ENCODE measurements at places on chromosomes 4 and X. TPM values are rescaled to one million over a fixed set of nuclear protein-coding genes. Genes with fewer than 3 reads are reported as not detected.

- no peak for DNase-seq
These were observed 49.8 kb downstream of the TMEM144 start for GRCh38 chr4:158259955-158260575.

DNA sequence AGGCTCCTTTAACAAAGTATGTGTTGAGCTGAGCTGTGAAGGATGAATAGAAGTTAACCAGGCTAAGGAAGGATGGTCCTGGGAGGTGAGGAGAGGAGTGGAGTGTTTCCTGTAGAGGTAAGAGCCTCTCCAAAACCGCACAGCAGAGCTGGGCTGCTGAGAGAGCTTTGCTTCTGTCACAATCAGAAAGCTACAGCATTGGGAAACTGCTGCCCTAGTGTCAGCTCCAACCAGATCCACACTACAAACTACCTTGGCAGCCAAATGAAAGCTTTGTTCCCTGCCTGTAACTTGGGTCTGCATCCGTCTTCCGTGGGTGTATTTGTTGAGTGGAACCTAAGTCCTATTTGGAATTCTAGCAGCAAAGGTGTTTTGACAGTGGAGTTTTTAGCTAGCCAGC lies 91.8 kb downstream of the REPS2 start:
- no peak for DNase-seq

DNA sequence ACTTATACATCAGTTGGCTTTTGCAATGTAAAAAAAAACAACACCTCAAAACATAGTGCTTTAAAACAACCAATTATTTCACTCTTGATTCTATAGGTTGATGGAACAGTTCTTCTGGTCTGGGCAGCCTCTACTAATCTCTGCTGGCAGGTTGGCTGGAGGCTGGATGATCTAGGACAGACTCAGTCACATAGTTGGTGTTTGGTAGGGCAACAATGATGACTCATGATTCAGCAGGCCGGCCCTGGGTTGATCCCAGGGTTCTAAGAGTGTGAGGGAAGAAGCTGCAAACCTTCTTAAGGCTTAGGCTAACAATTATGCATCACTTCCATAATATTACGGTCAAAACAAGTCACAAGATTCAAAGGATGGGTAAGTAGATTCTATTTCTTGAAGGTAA lies 558.2 kb downstream of the ZNF674 start:
- DNase-seq, result no peak

- peak; percentile 65 for DNase-seq
These were observed 113.0 kb downstream of the UCHL1 start for GRCh38 chr4:41369680-41370079.

GRCh38 chrX:51891821-51892551 lies 1.4 kb upstream of the MAGED1 start:
- peak; percentile 33 for DNase-seq

- no peak for DNase-seq
These were observed 2.4 kb downstream of the PALLD start for GRCh38 chr4:168499241-168499640.

DNA sequence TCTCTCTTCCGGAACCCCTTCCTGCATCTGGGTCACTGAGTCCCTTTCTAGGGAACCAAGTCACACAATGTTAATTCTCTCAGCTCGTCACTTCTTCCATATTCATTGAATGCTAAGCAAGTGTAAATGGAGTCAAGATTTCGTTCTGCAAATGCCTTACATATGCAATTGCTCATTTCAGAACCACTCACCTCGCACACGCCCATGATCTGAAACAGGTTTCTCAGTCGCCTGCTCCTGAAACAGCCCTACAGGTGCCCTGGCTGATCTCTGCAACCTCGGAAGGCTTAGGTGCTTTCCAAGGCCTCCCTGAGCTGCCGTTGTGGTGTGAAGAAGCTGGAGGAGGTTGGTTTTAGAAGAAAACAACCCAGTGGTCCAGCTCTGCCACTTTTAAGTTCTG lies 100.8 kb upstream of the MSX1 start:
- no peak for DNase-seq

GRCh38 chrX:129653971-129654651 lies 645 bp downstream of the APLN start:
- DNase-seq, result peak; percentile 56

GRCh38 chr4:19807505-19807904 lies 444.2 kb upstream of the SLIT2 start:
- no peak for DNase-seq

DNA sequence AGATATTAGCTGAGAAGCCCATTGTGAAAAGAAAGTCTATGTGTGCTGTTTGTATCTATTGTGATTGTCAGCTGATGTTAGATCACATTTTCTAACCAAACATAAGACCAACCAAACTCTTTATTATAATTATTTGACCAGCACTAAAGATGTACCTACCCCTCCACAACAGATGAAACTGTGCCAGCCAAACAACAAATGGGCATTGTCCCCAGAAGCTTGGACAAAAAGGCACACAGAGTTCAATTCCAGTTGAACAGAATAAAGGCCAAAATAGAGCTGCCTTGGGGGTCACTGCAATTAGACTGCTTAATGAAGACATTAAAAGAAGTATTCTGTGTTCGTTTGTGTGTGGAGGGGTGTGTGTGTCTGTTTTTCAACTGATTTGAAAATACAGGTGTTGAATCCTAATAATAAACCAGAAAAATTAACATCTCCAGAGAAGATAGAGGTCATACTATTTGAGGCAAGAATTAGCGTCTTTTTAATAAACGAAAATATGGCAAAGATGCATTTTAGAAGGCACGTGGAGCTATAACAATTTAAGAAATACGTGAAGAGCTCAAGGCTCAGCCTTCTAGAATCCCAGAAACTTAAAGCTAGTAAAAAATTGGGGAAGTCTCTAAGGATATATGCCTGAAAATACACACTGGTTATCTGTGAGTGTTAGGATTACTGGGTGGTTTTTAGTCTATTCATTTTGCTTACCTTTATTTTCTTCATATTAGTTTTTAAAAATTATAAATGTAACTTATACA lies 2.2 kb downstream of the SPP1 start:
- no peak for DNase-seq

DNA sequence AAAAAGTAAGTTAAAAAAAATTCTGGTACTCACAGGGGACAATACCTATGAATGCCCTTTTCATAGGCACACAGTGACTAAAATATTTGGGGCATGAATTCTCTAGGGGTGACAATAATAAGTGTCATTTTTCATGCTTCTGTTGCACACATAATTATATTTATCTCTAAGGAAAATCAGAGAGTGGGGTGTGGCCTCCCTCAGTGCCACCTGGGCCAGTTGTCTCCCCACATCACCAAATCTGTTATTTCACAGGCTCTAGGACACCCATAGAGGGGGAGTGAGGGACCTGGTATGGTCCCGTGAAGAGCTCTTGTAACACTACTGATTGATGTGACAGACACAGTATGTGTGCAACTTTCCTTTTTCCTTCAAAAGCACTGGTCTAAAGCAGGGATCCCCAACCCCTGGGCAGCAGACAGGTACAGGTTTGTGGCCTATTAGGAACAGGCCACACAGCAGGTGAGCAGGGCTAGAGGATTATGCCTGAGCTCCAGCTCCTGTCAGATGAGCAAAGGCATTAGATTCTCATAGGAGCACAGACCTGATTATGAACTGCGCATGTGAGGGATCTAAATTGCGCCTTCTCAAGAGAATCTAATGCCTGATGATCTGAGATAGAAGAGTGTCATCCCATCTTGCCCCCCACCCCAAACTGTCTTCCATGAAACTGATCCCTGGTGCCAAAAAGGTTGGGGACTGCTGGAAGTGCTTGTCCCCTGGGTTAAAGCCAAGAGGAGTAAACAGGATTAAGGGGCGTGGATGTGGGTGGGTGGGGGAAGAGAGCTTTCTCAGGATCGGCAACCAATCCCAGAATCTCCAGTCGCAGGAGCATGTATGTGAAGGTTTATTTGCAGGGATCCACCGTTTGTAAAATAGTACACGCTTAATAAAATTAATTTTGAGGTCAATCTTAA lies 856 bp downstream of the SLC9B1 start:
- DNase-seq, result no peak

DNA sequence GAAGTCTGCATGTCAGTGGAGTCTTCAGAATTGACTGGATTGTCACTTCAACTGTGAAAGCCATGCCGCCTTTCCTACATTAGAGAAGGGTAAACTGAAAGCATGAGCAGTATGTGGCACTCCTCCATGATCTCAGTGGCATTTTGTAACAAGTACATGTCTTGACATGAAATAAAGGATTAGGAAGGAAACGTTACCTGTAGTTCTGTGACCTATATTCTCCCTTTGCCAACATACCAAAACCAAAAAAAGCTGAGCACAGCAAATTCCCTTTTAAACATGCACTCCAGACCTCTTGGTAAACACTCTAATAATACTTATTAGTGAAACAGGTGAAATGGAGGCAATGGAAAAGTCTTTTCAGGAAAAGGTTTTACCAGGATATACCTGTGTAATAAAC lies 344.2 kb downstream of the GRIA2 start:
- DNase-seq, result no peak

- DNase-seq, result no peak
These were observed 379.1 kb downstream of the IL1RAPL1 start for GRCh38 chrX:28966331-28966730.

DNA sequence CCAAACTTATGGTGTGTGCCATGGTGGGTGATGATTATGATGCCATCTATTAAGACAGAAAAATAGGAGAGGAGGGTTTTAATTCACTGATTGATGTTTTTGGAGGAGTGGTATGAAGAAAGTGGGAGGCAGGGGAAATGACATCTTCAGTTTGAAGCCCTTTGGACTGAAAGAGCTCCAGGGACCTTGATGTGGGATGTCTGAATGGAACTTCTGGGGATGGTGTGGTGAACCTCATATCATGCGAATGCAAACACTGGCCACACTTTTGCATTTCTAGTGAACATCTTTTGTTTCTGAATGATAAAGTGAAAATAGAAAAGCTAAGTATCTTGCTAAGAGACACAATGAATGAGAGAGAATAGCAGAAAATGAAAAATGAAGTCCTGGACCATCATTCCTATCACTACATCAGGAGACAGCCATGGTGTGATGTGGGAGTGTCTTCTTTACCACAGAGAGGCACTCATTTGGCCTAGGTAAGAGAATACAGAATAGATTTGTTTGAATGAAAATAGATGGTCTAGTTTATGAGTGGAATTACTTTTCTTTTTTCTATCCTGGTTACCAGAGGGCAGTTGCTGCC lies 123.5 kb downstream of the ZNF827 start:
- DNase-seq, result no peak

The ZFYVE28 gene
- 5.6 TPM for total RNA-seq

The S100G gene
- total RNA-seq, result not detected

Data from left ventricle myocardium superior (tissue), 1 donor.